ENCODE measurements at places on chromosomes 2 and 18. TPM values are rescaled to one million over a fixed set of nuclear protein-coding genes. Genes with fewer than 3 reads are reported as not detected.

SRD5A2 gene
- total RNA-seq = not detected

CACNB4 gene
- 0.30 TPM for total RNA-seq

HOXD4 gene
- not detected for total RNA-seq

IGFBP5 gene
- total RNA-seq = not detected

SOX11 gene
- total RNA-seq = not detected

STARD6 gene
- total RNA-seq = not detected

NPHP1 gene
- total RNA-seq = 0.13 TPM

RAB17 gene
- not detected for total RNA-seq

STEAP3 gene
- total RNA-seq = not detected

DTYMK gene
- 57.7 TPM for total RNA-seq

OR6B2 gene
- total RNA-seq = not detected

- no peak overlapping the region for H3K27ac ChIP-seq
- no peaks in the 10 kb centered on the region for H3K27me3 ChIP-seq
- no peak for DNase-seq
- H3K4me1 ChIP-seq = no peaks in the 10 kb centered on the region
Observed at GRCh38 chr2:162704496-162704895, 134.1 kb downstream of the KCNH7 start.

- H3K36me3 ChIP-seq = peaks cover 3% of the 10 kb centered on the region
- no peaks in the 10 kb centered on the region for H3K27me3 ChIP-seq
- peaks cover 34% of the 10 kb centered on the region for H3K4me1 ChIP-seq
- DNase-seq = no peak
Observed at GRCh38 chr2:98749066-98749450, 18.1 kb upstream of the MGAT4A start.

GRCh38 chr18:55763805-55764204, 175.8 kb upstream of the TCF4 start:
- H3K27me3 ChIP-seq = no peaks in the 10 kb centered on the region
- H3K4me3 ChIP-seq = no peak overlapping the region
- no peak for DNase-seq

GRCh38 chr2:51778806-51779205, 746.9 kb upstream of the NRXN1 start:
- H3K4me1 ChIP-seq = no peaks in the 10 kb centered on the region
- no peak for DNase-seq
- H3K27ac ChIP-seq = no peak overlapping the region
- H3K4me3 ChIP-seq = no peak overlapping the region

- no peak overlapping the region for H3K4me3 ChIP-seq
- peaks cover 2% of the 10 kb centered on the region for H3K27me3 ChIP-seq
- no peak for DNase-seq
- H3K36me3 ChIP-seq = no peaks in the 10 kb centered on the region
- H3K27ac ChIP-seq = no peak overlapping the region
Observed at GRCh38 chr2:42847596-42848151, 55.3 kb upstream of the HAAO start.

- no peak for DNase-seq
- H3K4me1 ChIP-seq = no peaks in the 10 kb centered on the region
- H3K27ac ChIP-seq = no peak overlapping the region
- H3K36me3 ChIP-seq = no peaks in the 10 kb centered on the region
Observed at GRCh38 chr18:22106536-22107292, 62.7 kb upstream of the GATA6 start.

GRCh38 chr2:136251885-136252585, 134.1 kb upstream of the CXCR4 start:
- no peaks in the 10 kb centered on the region for H3K36me3 ChIP-seq
- peaks cover 9% of the 10 kb centered on the region for H3K4me1 ChIP-seq
- H3K27me3 ChIP-seq = no peaks in the 10 kb centered on the region
- no peak overlapping the region for H3K4me3 ChIP-seq
- no peak overlapping the region for H3K27ac ChIP-seq

DNA sequence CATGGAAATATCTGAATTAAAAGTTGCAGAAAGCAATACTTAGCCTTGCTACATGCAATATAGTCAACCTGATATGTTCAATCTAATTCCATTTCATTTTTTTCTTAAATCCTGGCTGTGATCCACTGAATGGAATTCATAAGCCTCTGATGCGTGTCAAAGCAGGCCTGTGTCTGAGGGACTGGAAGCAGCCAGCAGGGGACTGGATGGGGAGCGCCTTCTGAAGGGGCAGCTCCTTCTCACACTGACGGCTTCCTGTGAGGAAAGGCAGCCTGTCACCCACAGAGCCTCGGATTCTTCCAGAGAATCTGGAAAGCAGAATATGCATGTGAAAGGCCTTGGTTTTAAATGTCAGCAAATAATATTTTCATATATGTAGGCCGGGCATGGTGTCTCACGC, 73.5 kb downstream of the KCNF1 start:
- DNase-seq = no peak
- H3K4me1 ChIP-seq = no peaks in the 10 kb centered on the region
- no peaks in the 10 kb centered on the region for H3K36me3 ChIP-seq
- H3K4me3 ChIP-seq = no peak overlapping the region
- H3K27me3 ChIP-seq = no peaks in the 10 kb centered on the region

DNA sequence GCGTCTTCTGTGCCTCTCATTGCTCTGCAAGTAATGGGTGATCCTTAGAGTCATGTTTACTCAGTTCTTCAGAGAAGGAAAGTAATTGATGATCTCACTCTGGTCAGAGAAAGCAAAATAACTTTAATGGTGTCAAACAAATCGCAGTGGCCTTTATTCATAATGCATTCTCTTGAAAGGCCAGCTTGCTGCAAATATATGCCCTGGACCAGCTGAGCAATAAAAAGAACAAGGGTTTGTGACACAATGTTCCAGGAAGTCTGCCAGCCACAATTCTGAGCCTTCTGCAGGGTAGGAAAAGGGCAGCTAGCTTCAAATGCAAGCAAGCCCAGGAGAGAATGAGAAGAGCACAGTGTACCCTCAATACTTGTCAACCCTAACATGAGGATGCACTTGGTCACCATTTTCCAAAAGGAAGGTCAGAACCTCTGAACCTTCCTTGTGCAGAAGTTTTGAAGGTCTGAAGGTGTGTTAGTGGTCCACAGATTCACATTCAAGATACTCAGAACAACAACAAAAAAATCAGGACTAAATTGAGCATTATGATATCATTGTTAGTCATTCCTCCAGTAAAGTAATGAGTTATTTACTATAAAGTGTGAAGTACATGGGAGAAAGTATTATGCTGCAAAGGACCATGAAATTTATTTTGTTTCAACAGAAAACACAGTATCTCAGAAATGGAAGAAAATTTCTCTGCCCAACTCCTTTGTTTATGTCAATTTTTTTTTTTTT, 355.6 kb downstream of the PAX3 start:
- H3K27ac ChIP-seq = no peak overlapping the region
- no peaks in the 10 kb centered on the region for H3K4me1 ChIP-seq
- no peaks in the 10 kb centered on the region for H3K36me3 ChIP-seq

- DNase-seq = no peak
- H3K4me3 ChIP-seq = no peak overlapping the region
- H3K27me3 ChIP-seq = no peaks in the 10 kb centered on the region
Observed at GRCh38 chr2:115624332-115624731, 1181.9 kb downstream of the DPP10 start.

GRCh38 chr18:7740821-7741220, 173.7 kb downstream of the PTPRM start:
- no peak overlapping the region for H3K4me3 ChIP-seq
- no peak for DNase-seq
- H3K27ac ChIP-seq = no peak overlapping the region
- H3K27me3 ChIP-seq = no peaks in the 10 kb centered on the region

DNA sequence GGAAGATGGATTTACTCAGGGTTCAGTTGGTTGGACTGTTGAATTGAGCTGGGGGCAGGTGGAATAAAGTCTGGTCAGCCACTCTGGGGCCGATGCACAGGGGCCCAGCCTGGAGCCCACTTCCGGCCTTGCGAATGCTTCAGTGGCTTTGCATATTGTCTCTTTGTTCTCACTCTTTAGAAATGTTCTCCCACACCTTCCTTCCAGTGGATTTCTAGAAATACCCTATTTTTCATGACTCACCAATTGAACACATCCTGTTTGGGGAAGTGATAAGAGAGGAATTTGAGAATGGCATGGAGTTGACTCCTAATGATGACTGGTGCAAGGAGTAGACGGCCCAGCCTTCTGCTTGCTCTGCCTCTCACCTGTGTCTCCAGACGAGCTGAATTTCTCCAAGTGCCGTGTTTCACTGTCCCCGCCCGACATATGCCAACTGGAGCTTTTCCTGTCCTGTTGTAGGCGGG, 28.1 kb downstream of the ASAP2 start:
- H3K4me3 ChIP-seq = no peak overlapping the region
- no peak overlapping the region for H3K27ac ChIP-seq
- peaks cover 10% of the 10 kb centered on the region for H3K4me1 ChIP-seq
- H3K27me3 ChIP-seq = peaks cover 29% of the 10 kb centered on the region

GRCh38 chr2:231133365-231134099, 8.7 kb upstream of the HTR2B start:
- H3K36me3 ChIP-seq = peaks cover 3% of the 10 kb centered on the region
- no peak overlapping the region for H3K27ac ChIP-seq
- no peak overlapping the region for H3K4me3 ChIP-seq

DNA sequence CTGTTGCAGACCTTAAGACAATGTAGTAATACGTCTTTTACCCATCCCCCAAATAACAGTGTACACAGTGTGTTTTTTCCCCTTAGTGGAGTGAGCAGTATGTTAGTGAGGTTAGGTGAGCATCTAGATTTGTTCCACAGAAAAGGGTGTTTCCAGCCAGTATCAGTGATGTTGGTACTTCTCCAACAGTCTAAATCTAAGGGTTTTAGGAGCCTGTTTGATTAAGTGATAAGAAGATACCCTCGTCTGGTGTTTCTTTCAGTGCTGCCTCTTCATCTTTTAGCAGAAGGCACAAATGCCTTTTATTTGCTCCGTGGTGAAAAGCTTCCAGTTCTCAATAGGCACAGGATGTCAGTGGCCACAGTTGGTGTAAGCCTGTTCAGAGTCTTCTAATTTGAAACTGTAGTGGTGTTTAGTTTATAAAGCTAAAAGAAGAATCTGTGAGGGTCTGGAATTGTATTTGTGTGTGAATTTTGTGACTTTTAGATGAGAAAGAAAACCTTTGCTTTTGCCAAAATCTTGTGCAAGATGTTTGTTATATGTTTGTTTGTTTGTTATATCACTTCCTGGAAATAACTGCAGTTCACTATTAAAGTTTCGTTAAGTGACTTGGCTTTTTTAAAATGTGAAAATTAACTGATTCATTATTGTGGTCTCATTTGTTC, 71.2 kb downstream of the MAP4K4 start:
- peaks cover 2% of the 10 kb centered on the region for H3K36me3 ChIP-seq
- no peaks in the 10 kb centered on the region for H3K27me3 ChIP-seq
- H3K27ac ChIP-seq = peak overlapping the region; percentile 41
- peaks cover 43% of the 10 kb centered on the region for H3K4me1 ChIP-seq
- no peak overlapping the region for H3K4me3 ChIP-seq

GRCh38 chr2:65025453-65026123, 30.6 kb upstream of the CEP68 start:
- H3K36me3 ChIP-seq = peaks cover 16% of the 10 kb centered on the region
- DNase-seq = no peak
- no peaks in the 10 kb centered on the region for H3K27me3 ChIP-seq
- peaks cover 1% of the 10 kb centered on the region for H3K4me1 ChIP-seq
- no peak overlapping the region for H3K27ac ChIP-seq

GRCh38 chr2:35082072-35082471, 1273.5 kb upstream of the CRIM1 start:
- no peaks in the 10 kb centered on the region for H3K36me3 ChIP-seq
- no peak overlapping the region for H3K27ac ChIP-seq
- no peak for DNase-seq
- H3K27me3 ChIP-seq = no peaks in the 10 kb centered on the region
- H3K4me3 ChIP-seq = no peak overlapping the region

GRCh38 chr2:67389788-67390187, 7.3 kb upstream of the ETAA1 start:
- DNase-seq = no peak
- no peaks in the 10 kb centered on the region for H3K27me3 ChIP-seq
- H3K27ac ChIP-seq = no peak overlapping the region
- no peak overlapping the region for H3K4me3 ChIP-seq
- H3K36me3 ChIP-seq = peaks cover 3% of the 10 kb centered on the region

DNA sequence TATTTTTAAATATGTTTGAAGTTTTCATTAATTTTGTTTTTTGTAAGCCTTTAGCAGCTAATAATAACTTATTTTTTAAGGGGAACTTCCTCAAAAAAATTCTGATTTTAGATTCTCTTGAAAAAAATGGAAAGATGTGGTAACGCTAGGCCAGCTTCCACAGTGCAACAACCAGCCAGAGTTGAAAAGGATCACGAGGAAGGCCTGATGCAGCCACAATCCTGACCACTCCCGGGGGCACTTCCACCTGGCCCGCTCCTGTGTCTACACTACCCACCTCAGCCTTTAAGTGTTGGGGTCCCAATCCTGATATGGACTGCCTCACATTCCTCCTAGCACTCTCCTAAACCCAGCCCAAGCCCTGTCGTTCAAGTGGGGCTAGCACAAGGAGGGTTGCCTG, 101.1 kb downstream of the TMEM17 start:
- no peaks in the 10 kb centered on the region for H3K27me3 ChIP-seq
- DNase-seq = no peak
- H3K4me3 ChIP-seq = no peak overlapping the region
- H3K4me1 ChIP-seq = no peaks in the 10 kb centered on the region

GRCh38 chr2:240988146-240988545, 10.3 kb upstream of the SNED1 start:
- H3K36me3 ChIP-seq = no peaks in the 10 kb centered on the region
- no peak for DNase-seq
- no peak overlapping the region for H3K27ac ChIP-seq
- peaks cover 2% of the 10 kb centered on the region for H3K27me3 ChIP-seq
- H3K4me1 ChIP-seq = peaks cover 1% of the 10 kb centered on the region
- no peak overlapping the region for H3K4me3 ChIP-seq

- no peak overlapping the region for H3K4me3 ChIP-seq
- peaks cover 37% of the 10 kb centered on the region for H3K4me1 ChIP-seq
- no peak for DNase-seq
Observed at GRCh38 chr2:134284119-134284670, 30.3 kb downstream of the MGAT5 start.

All from activated CD4-positive, alpha-beta memory T cell treated with anti-CD3 and anti-CD28 coated beads, Interleukin-2, amount 10 ng/mL, durations not matched to agents 7 days and 5 days (primary cell).